NCI-H345 (cell line): ENCODE measurements at places on chromosomes 6 and 20.
A peak's percentile ranks its signal among the peaks of the same experiment; 100 is the strongest.

DNA sequence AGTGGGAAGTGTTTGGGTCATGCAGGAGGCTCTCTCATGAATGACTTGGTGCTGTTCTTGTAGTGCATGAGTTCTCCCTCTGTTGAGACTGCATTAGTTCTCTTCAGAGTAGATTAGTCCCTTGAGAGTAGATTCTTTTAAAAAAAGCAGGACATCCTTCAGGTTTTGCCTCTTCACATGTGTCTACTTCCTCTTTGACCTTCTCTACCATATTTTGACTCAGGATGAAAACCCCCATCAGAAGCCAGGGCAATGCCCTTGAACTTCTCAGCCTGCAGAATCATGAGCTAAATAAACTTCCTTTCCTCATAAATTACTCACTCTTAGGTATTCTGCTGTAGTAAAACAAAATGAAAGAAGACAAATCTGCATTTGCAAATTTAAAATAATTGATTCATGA is 170.3 kb downstream of the CD109 start:
- no peak for DNase-seq

DNA sequence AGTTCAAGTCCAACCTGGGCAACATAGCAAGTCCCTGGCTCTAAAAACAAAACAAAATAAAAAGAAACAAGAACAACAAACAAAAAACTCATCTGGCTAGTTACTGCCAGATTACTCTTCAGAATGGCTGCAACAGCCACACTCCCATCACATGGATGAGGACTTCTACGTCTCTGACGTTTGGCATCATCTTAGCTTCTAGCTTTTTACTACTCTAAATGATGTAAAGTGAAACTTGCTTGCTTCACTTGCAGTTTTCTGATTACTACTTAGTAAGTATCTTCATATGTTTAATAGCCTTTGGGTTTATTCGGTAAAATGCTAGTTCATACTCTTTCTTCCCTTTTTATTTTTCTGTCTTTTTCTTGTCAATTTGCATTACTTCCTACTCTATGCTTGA is 161.1 kb upstream of the CARMIL1 start:
- no peak for DNase-seq

- DNase-seq = no peak
Measured at GRCh38 chr6:37889051-37889450, 69.5 kb downstream of the ZFAND3 start.

- DNase-seq = no peak
Measured at GRCh38 chr20:7426890-7427496, 513.3 kb downstream of the HAO1 start.

- no peak for DNase-seq
Measured at GRCh38 chr20:25509084-25509483, 76.2 kb downstream of the NINL start.

- DNase-seq = no peak
Measured at GRCh38 chr20:917416-917815, 1.3 kb upstream of the ANGPT4 start.

DNA sequence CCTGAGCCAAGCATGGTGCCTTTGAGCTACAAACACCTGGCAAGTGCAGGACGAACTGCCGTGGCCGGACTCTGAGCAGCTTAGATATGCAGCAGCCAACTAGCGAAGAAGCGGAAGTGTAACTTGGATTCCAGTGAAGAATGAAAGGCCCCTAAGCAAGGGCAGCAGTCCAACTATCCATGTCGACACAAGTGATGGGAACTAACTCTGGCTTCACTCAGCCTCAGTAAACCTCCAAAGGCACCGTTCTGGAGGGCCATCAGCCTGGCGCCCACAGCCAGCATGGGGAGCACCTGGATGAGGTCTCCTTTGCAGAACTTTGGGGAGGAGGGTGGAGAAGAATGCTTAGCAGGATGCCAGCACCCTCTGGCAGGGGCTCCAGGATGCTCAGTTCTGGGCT is 78.4 kb upstream of the MLN start:
- no peak for DNase-seq

- DNase-seq = no peak
Measured at GRCh38 chr20:44181611-44182010, 5.4 kb downstream of the JPH2 start.

GRCh38 chr6:153484056-153484455 is 353.0 kb upstream of the RGS17 start:
- DNase-seq = no peak

GRCh38 chr20:52103335-52103912 is 88.2 kb downstream of the ZFP64 start:
- no peak for DNase-seq

- DNase-seq = no peak
Measured at GRCh38 chr6:130239755-130240154, 17.0 kb upstream of the SAMD3 start.

GRCh38 chr6:14984519-14984853 is 261.4 kb upstream of the JARID2 start:
- DNase-seq = no peak

DNA sequence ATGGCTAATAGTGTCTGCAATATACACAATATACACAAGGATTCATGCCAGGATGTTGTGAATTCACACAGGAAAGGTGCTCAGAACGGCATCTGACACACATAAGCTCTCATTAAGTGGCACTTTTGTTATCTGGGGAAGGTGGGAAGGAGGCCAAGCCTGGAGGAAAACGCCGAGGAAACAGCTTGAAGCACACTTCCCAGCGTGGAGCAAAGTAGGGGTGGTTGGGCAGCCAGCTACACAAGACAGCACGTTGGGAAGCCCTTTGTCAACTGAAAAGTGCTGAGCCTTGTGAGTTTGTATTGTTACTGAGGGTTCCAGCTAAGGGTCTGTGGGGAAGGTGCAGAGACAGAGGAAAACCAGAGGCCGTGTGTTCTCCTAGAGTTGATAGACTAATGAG is 181.0 kb downstream of the ZMYND8 start:
- no peak for DNase-seq

- no peak for DNase-seq
Measured at GRCh38 chr6:105519954-105520353, 117.1 kb upstream of the PREP start.

DNA sequence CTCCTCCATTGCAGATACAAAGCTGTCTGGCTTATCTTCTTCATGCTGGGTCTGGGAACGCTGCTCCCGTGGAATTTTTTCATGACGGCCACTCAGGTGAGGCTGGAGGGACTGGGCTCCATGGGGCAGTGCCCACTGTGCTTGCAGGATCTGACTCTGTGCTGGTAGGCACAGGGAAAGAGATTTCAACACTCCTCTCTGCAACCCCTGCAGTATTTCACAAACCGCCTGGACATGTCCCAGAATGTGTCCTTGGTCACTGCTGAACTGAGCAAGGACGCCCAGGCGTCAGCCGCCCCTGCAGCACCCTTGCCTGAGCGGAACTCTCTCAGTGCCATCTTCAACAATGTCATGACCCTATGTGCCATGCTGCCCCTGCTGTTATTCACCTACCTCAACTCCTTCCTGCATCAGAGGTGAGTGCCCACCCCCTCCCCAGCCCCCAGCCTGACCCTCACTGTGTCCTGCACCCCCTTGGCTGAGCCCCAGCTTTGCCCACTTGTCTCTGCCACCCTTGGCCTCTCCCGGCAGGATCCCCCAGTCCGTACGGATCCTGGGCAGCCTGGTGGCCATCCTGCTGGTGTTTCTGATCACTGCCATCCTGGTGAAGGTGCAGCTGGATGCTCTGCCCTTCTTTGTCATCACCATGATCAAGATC is 6.1 kb downstream of the SLC29A1 start:
- DNase-seq = no peak

DNA sequence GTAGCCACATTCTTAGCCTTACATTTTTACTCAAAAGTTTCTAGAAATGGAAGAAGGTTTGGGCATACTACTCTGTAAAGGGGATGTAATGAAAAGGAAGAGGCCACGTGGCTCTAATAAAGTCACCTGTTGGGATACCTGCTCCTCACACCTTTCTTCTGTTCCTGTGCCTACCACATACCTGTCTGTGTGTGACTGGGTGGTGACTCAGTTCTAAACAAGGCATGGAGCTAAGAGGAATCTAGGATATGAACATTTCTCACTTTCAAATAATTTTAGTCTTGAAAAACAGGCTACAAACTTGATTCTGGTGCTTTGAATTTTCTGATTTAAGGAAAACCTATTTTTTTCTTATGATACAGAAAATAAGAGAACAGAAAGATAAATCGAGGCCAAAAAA is 363.6 kb downstream of the RFPL4B start:
- DNase-seq = no peak

- DNase-seq = no peak
Measured at GRCh38 chr6:92180090-92180489, 1239.3 kb downstream of the EPHA7 start.

- DNase-seq = no peak
Measured at GRCh38 chr20:595330-596308, 14.5 kb downstream of the TCF15 start.

DNA sequence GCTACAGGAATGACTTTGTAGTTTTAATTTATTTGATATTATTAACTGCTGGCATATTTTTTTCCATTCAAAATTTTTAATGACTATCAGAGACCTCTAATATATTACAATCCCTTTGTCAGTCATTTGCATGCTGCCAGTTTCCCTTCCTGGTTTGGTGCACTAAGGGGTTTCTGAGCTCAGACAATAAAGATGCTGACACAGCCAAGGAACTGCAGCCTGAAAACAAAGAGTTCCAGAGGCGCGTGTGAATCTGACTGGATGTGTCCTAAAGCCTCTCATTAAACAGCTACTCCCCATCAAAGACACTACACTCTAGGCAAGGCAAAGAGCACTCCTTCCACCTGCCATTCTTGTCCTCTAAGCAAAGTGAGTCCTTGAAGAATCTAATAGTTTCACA is 116.8 kb upstream of the DST start:
- DNase-seq = no peak

GRCh38 chr6:154632119-154632518 is 101.1 kb upstream of the SCAF8 start:
- no peak for DNase-seq

GRCh38 chr20:51358032-51358724 is 184.3 kb downstream of the NFATC2 start:
- no peak for DNase-seq

- peak; percentile 8 for DNase-seq
Measured at GRCh38 chr6:42453654-42454427, 2.1 kb upstream of the TRERF1 start.

- DNase-seq = peak; percentile 38
Measured at GRCh38 chr6:129709769-129710449, at the start of gene ARHGAP18. Gene ARHGAP18 (minus strand): TSS chr6:129710177. CDS start chr6:129710136, 41 bp downstream.

- DNase-seq = no peak
Measured at GRCh38 chr20:34693414-34693813, 10.7 kb upstream of the TP53INP2 start.
